ENCODE measurements at places on chromosomes 5 and 9.
A peak's percentile ranks its signal among the peaks of the same experiment; 100 is the strongest.

GRCh38 chr5:89850513-89850865 lies 559.1 kb downstream of the CETN3 start:
- DNase-seq, result no peak

DNA sequence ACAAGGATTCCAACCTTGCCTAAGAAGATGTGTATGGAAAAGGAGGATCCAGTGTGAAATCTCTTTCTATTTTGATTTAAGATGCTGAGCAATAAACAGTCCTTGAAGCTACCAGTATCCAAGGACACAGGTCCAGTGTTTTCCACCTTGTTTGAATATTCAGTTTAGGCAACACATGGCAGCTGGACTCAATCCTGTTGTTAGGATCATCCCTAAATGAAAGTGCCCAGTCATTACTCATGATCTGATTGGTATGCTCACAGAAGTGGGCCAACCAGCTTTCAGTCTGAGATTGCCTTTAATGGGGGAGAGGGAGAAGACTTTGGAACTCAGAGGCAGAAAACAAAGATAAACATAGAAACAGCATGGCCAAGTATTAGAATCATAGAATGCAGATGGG lies 355.7 kb upstream of the ADAMTSL1 start:
- DNase-seq, result no peak

GRCh38 chr5:52684051-52684450 lies 103.7 kb upstream of the ITGA1 start:
- no peak for DNase-seq

DNA sequence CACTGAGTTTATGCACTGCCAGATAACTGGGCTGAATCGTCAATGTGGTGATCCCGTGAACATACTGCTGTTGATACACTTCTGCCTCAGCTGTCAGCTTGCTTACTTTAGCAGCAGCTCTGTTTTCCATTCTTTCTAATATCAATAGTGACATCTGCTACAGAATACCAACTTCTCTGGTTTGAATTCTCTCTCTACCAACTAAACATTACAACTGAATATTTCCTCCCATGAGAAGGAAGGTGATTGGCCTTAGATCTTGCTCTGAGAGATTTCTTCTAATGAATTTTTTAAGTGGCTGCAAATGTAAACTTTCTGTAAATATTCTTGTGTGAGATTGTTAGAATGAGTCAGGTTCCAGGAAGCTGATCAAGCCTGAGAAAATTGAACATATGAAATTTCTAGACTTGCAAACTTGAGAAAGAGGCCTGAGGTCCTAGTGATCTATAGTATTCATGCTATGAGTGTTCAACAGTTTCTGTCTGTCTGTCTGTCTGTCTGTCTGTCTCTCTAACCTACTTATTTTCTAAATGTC lies 205.5 kb upstream of the CDKN2B start:
- DNase-seq, result no peak

- DNase-seq, result no peak
Measured at GRCh38 chr9:5556101-5556705, 45.9 kb downstream of the PDCD1LG2 start.

DNA sequence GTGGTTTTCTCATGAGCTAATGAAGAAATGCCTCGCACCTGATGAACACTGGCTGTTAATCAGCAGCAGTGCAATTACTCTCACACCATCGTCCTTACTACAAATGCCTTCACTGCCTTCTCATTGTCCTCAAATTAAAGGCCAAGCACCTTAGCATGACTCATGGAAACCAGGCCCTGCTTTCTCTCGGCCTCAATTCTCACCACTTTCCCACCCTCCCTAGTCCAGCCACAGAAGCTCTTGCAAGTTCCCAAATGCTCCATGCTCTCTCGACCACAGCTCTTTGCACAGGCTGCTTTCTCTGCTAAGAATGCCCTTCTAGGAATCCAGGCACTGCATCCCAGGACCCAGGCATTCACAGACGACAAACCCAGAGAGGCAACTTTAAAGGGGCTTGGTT lies 94.6 kb upstream of the KLF4 start:
- no peak for DNase-seq

- DNase-seq, result no peak
Measured at GRCh38 chr9:109442716-109443115, 55.4 kb downstream of the PTPN3 start.

- no peak for DNase-seq
Measured at GRCh38 chr9:2151171-2151570, 136.0 kb downstream of the SMARCA2 start.

GRCh38 chr5:1445313-1445688 lies at the start of gene SLC6A3:
Gene SLC6A3, minus strand, starts transcription at chr5:1445440. Its CDS starts 2,243 bp downstream, at chr5:1443197.
- DNase-seq, result peak; percentile 46

- no peak for DNase-seq
Measured at GRCh38 chr9:109912082-109912582, 132.1 kb downstream of the PALM2AKAP2 start.

GRCh38 chr5:102853680-102854079 lies 98.6 kb downstream of the PAM start:
- DNase-seq, result no peak

DNA sequence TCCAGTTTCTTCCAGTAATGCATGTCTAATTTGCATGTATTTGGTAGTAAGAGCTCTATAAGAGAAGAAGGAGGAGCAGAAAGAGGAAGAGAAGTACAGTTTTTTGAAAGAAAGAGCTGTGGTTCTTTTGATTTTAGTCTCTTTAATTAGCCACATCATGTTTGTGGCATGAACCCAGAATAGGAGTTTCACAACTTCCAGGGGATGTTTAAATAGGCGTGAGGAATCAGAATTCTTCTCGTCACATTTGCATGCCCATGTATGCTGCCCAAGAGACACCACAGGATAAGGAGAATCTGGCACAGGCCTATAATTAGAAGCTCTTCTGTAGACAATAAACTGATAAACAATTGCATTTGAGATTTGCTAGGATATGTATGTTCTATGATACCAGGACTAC lies 78.7 kb downstream of the GAS1 start:
- DNase-seq, result no peak

GRCh38 chr5:121719255-121719654 lies 132.4 kb upstream of the FTMT start:
- no peak for DNase-seq

GRCh38 chr9:89649039-89649691 lies 44.4 kb downstream of the GADD45G start:
- no peak for DNase-seq

- no peak for DNase-seq
Measured at GRCh38 chr9:82418334-82418733, 429.8 kb downstream of the SPATA31D1 start.

GRCh38 chr9:123033864-123034601 lies 566 bp downstream of the GPR21 start:
- DNase-seq, result no peak

- no peak for DNase-seq
Measured at GRCh38 chr5:123673107-123673506, 161.1 kb downstream of the CSNK1G3 start.

GRCh38 chr5:80191991-80192398 lies 63.9 kb downstream of the SERINC5 start:
- DNase-seq, result no peak

DNA sequence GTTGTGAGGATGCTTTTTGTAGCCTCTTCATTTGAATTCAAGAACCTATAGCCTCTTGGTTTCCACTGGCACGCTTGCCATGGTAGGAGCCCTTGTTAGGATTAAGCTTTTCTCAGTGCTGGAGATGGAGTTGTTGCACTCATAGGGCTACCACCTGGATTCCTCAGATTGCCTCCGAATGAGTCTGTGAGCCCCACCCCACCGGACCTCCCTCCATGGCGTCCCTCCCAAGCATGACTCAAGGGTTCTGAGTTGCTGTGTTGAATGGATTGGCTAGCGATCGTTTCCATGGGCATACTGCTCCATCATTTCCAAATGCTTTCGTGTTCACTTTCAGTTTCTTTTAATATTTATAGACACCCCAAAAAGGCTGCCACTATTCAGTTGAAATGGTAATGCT lies 69.9 kb downstream of the DAPK1 start:
- DNase-seq, result no peak

DNA sequence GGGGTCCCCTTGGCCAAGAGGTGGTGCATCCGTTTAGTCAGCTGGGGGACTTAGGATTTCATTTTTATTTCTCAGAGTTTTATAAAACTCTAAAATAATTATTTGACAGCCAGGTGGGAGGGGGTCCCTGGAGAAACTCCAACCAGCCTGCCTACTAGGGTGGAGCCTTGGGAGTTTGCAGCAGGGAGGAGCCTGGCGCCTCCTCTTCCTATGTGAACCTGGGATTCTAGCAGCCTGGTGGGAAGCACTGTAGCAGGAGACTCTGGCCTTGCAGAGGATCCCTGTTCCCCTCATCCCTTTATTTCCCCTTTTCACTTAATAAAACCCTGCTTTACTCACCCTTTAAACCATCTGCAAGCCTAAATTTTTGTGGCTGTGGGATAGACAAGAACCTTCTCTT lies 50.8 kb downstream of the FXN start:
- DNase-seq, result no peak

DNA sequence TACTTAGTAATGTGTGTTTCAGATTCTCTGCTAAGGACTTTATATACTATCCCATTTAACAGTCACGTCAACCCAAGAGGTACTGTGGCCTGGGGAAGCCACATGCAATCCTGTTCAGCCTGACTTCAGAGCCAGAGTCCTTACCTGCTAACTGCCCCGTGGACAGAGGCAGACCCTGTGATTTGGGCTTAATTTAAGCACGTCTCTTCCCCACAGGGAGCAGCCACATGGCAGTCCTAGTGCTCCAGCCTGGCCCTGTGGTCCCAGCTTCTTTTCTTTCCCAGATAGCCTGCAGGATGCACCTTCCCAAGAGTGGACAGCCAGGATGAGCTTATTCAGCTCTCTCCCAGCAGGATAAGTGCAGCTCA lies 71.5 kb downstream of the PDE8B start:
- no peak for DNase-seq

All from GM20000 (cell line).